Natural killer cell (primary cell): ENCODE measurements at places on chromosomes 7 and 10.

DNA sequence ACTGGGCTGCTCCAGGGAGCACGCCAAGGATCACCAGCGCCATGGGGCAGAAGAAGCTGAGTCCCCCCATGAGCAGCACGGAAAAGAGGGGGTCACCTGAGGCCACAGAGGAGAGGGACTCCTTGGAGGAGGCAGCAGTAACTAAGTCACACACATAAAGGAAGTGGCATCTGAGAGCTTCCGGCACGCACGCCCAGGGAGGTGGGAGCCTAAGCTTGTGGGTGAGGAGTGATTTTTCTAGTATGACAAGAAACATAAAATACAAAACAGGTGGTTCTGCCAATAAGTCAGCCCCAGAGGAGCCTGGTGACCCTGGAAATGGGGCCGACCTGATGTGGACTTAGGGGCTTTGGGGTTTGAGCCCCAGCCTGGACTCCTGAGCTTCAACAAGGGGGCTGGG, 60.8 kb downstream of the CARD11 start:
- peak; percentile 80 for DNase-seq

- no peak for DNase-seq
Observed at GRCh38 chr7:23615331-23615730, 18.1 kb downstream of the CCDC126 start.

GRCh38 chr10:127886371-127887051, 6.2 kb downstream of the CLRN3 start:
- no peak for DNase-seq

DNA sequence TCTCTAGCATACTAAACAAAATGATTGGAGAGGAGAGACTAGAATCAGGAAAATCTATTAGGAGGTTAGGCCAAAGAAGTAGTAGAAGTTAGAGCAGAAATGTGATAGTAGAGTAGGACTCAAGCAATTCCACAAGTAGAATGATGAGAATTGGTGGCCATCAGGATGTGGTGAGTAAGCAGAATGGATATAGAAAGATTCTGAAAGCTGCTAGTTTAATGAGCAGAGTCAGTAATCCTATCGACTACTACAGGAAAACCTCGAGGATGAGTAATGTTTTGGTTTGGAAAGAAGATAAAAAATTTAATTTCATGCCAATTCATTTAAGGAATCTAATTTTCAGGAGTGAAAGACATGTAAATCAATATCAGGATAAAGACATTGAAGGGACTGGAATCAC, 648.3 kb upstream of the PHF14 start:
- DNase-seq: no peak

- no peak for DNase-seq
Observed at GRCh38 chr7:80197627-80198026, 63.0 kb downstream of the GNAI1 start.

GRCh38 chr10:29327746-29328102, 38.9 kb downstream of the LYZL1 start:
- no peak for DNase-seq

DNA sequence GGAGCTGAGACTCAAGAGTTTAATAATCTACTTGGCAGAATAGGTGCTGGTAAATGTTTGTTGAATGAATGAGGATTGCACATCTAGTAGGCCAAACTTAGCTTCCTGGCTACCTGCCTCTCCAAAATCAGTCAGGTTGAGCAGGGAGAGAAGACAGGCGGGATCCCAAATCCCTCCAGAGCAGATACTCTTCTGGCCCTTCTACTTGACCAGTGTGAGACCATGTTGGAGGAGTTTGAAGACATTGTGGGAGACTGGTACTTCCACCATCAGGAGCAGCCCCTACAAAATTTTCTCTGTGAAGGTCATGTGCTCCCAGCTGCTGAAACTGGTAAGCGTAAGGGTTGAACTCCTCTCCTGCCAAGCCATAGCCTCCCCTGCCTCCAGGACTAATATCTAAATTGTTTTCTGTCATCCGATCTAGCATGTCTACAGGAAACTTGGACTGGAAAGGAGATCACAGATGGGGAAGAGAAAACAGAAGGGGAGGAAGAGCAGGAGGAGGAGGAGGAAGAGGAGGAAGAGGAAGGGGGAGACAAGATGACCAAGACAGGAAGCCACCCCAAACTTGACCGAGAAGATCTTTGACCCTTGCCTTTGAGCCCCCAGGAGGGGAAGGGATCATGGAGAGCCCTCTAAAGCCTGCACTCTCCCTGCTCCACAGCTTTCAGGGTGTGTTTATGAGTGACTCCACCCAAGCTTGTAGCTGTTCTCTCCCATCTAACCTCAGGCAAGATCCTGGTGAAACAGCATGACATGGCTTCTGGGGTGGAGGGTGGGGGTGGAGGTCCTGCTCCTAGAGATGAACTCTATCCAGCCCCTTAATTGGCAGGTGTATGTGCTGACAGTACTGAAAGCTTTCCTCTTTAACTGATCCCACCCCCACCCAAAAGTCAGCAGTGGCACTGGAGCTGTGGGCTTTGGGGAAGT, 2.2 kb upstream of the MBLAC1 start:
- no peak for DNase-seq

GRCh38 chr7:2402687-2403013, 761 bp upstream of the CHST12 start:
- DNase-seq: no peak

GRCh38 chr10:82759050-82759449, 884.1 kb downstream of the NRG3 start:
- DNase-seq: no peak

GRCh38 chr7:79199266-79199665, 254.2 kb downstream of the MAGI2 start:
- DNase-seq: no peak

DNA sequence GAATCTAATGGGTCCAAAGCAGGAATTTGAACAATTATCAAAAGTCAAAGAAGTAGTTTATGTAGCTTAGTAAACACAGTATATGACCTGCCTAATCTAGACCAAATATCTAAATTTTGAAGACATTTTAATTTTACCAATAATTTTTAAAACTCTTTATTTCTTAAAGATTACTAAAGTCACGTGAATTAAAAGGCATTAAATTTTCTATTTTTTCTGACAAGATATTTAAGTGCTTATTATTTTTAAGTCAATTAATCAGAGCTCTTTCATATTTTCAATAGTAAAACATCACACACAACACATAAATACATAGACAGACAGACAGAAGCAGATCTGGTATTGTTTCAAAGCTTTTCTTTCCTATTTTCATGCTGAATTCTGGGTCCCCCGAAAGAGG, 89.5 kb downstream of the ZNF467 start:
- no peak for DNase-seq

DNA sequence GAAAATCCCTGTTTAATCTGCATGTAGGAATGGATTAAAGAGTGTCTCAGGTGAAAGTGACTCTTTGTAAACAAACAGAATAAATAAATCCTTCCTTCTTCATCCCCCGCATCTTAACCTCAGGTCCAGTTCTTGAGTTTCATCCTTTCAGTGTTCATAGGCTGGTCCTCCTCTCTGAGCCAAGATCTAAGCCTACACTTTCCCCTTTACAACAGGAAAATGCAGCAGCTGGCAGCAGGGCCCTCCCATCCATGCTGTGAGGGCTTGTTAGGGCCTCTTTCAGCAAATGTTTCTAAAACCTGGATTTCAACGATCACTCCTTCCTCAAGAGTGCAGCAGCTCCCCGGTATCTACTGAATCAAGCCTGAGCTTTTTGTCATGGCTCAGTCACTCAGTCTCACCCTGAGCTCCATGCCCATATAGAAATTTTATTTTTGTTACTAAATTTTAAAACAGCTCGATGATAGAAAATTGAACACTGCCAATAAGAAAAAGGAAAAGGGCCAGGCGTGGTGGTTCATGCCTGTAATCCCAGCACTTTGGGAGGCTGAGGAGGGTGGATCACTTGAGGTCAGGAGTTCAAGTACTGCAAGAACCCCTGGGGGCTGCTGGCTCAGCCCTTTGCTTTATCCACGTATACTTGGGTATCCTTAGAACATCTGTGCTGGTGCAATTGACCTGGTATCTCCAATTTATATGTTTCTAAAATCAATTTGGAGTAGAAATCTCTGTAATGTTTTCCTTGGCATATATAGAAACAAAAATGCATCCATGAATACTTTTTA, 15.6 kb downstream of the BLNK start:
- DNase-seq: no peak

- DNase-seq: no peak
Observed at GRCh38 chr10:86401588-86402282, 35.1 kb upstream of the GRID1 start.

DNA sequence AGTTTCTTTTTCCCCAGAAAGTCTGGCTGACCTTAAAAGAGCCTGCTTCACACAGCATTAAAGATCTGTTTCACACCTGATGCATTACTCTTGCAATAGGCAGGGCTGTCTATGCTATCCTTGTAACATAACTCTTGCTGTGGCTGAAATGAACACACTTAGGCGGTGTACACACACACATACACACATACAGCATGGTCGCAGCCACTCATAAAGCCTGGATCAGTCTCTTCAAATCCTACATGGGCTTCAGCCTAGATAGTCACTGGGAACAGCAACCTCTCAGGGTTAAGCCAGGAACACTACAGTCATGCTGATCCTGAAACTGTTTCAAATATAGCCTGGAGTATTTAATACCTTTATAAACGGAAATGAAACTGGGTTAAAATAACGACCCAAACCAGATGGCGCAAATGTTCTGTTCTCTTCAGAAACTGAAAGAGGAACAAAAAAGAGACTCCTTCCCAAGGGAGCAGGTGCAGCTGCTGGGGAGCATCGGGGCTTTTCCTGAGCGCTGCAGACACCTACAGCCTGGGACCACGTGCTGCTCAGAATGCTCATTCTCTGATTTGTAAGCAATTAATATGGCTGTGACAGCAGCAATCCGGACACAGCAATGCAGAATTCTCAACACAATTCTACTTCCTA, 61.0 kb upstream of the SFMBT2 start:
- DNase-seq: peak; percentile 45

DNA sequence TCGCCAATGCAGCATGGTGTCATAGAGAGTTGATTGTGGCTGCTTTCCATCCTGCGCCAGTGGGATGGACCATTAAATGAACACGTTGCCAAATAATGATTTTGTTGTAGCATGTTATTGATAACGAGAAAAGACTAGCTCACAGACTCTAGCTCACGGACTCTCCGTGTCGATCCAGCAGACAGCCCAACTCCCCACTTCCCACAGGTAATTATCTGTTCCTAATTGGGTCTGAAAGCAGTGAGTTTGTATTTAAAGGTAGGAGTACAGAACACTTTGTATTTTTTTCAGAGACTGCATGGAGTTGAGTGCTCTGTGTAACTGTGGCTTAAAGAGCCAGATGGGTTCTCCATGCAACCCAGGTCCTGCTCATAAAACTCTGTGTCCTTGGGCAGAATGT, 1250.5 kb downstream of the TYW1 start:
- DNase-seq: no peak

DNA sequence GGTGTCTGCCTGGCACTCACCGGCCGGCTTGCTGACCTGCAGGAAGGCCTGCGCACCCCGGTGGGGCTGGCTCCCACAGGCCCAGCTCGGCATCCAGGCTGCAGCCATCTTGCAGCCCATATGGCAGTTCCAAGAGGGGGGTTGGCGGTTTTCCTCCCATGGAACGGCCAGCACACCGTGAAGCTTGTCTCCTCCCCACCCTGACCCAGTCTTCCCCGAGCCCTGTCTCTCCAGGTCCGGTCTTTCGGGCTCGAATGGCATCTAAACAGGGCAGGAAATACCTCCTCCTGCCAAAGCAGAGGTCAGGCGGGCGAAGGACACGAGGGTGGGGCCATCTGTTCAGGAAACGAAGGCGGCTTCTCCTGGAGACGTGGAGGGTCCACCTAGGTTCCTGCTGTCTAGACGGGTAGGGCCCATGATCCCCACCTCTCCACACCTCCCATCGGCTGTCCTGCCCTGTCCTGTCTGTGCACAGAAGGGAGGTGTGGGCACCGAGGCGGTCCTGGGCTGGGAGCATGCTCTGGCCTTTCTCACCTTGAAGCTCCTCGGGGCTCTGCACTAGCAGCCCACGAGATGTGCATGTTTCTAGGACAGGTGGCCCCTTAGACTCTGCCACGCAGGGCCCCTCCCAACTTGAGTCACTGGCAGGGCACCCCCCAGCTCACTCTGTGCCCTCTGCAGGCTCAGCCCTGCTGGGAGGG, 113.7 kb upstream of the DIP2C start:
- DNase-seq: no peak

GRCh38 chr7:45888993-45889366, 692 bp downstream of the IGFBP1 start:
- no peak for DNase-seq

GRCh38 chr10:89242345-89242684, 9.3 kb downstream of the LIPA start:
- no peak for DNase-seq

DNA sequence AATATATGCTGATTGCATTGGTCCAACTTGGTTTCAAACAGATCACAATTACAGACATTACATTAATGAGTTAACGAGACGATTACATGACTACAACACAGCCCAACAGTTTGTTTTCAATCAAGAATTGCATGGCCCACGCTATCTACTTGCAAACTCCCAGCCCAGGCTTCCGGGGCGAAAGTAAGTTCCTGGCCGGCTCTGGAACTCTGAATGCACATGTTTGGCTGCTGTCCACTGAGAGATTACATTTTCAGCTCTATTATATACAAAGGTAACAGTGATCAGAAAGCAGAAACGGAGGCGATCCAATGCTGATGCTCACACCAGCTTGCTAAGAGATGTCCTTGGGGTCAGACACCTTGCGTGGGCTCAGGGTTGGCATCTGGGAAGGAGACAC, 206.3 kb downstream of the FANK1 start:
- no peak for DNase-seq

DNA sequence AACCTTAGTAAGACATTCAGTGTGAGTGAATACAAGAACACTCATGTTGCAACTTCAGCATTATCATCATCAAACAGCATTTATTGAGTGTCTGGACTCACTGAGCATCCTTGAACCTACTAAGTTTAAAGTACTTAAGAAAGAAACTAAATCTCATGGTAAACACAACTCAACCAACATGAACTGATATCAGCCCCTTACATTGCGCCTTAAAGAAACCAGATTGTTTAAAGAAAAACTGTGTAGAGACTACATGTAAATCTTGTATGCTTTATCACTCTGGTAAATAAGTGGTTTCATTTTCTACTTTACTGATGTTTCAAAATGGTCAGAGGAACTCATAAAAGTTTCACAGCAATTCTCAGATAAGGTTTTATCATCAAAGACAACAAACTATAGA, 157.5 kb upstream of the FERD3L start:
- no peak for DNase-seq

DNA sequence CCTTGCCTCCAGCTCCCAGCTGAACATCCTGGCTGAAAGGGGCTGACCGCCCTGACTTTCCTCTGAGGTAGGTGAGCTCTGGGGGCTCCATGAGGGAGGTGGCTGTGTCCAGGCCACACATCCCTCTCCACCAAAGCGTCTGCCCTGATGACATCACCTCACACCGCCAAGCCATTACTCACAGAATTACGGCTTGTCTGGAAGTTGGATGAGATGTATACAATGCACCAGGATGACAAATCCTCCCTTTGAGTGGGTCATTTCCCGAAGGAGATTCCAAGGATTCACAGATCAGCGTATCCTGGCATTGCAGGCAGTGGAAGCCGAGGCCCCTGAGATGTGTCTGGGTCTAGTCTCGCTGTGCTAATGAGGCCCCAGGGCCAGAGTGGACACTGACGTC, 15.1 kb upstream of the RET start:
- DNase-seq: no peak

- no peak for DNase-seq
Observed at GRCh38 chr10:9342885-9343570, 1288.5 kb downstream of the GATA3 start.
